ENCODE measurements at places on chromosomes 2 and 18. TPM values are rescaled to one million over a fixed set of nuclear protein-coding genes. Genes with fewer than 3 reads are reported as not detected.

DNA sequence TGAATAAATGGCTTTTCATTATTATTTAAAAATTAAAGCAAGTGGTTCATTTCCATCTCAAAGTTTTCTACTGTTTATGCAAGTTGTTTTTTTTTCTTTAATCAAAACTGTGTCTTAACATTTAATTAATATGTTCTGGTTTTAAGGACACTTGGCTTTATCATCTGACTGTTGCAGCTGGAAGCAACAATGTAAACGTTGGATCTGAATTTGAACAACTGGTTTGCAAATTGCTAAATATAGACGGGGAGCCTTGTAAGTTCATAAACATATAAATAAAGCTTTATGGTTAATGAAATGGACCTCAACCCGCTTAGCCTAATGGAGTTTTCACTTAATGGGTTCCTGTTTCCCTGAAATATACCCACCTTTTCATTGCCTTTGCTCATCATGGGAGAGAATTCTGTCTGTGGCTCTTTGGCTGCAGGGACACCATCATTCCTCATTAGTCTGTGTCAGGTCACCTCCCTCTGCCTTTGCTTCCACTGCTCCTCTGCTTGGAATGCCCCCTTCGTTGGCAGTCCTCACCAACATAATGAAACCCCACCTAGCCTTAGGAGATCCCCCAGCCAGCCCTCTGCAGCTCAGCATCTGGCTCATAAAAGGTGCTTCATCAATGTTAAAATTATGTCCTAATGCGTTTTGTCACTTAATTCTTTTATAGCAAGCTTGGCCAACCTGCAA, 44.2 kb upstream of the DYNC2LI1 start:
- H3K27ac ChIP-seq, result no peak overlapping the region
- H3K4me1 ChIP-seq, result no peaks in the 10 kb centered on the region
- H3K27me3 ChIP-seq, result no peaks in the 10 kb centered on the region

DNA sequence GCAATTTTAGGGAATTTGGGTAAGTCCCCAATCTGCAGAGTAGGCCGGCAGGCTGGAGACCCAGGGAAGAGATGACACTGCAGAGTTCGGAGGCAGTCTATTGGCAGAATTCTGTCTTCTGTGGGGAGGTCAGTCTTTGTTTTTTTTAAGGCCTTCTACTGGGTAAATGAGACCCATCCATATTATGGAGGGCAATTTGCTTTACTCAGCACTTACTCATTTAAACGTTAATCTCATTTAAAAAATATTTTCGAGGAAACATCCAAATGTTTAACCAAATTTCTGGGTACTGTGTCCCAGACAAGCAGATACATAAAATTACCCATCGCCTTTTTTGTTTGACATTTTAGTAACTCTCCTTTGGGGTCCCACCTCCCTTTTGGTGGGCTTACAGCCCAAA, 139.5 kb downstream of the IRS1 start:
- H3K27me3 ChIP-seq, result no peaks in the 10 kb centered on the region
- H3K4me1 ChIP-seq, result no peaks in the 10 kb centered on the region
- no peak for DNase-seq
- no peak overlapping the region for H3K4me3 ChIP-seq
- no peaks in the 10 kb centered on the region for H3K36me3 ChIP-seq

DNA sequence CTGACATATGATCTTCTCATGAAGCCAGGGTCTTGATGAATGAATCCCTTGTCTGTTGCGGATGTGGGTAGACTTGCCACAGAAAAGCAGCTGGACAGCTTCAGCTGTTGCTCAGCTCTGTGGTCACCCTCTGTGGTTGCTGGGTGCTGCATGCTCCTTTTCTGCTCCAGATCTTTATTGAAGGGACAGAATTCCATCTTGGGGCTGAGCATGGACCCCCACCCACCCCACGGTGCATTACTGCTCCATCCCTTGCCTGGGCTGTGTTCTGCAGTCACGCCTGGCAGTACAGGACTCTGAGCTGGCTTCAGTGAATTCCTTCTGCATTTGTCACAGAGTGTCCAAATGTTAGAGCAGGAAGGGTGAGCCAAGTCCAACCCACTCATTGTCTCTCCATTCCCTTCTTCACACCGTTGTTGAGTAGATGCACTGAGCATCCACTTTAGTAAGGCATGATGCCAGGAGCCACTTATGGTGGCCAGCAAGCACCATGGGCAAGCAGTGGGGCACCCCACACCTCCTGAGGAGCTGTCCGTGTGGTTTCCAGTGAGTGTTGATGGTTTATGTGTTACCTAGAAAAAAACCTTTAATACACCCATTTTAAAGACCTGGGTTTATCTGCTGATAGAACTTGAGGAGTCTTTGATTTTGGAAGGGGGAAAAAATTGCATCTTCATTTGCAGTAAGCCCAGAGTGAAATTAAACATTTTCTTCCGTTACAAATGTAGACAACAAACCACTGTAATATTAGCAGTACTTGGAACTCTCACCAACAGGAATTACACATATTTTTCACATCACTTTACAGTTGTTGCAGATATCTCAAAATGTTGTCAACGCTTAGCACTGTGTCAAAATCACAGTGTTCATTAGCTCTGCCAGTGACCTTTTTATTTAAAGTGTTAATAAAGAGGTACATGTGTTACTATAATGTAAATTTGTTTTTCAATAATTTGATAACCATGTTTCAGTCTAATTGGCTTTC, 14.7 kb upstream of the ITGB6 start:
- no peak overlapping the region for H3K4me3 ChIP-seq
- H3K4me1 ChIP-seq, result peaks cover 7% of the 10 kb centered on the region
- H3K27me3 ChIP-seq, result peaks cover 3% of the 10 kb centered on the region
- no peak for DNase-seq
- H3K27ac ChIP-seq, result no peak overlapping the region

DNA sequence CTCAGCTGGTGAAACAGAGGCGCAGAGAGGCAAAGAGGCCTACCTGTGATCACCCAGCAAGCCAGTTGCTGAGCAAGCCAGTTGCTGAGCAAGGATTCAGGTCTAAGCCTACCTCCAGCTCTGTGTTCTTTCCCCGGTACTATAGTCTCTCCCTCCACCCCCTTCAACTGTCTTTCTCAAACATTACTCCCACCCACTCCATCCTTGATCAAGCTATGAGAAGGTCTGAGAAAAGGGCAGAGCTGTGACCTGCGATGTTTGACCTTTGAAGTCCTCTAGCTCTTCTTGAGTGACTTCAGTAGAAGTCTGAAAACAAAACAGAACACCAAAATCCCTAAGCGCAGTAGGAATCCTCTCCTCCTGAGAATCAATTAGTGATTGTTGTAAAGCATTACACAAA, 665.2 kb upstream of the ID2 start:
- H3K4me3 ChIP-seq, result no peak overlapping the region
- H3K27me3 ChIP-seq, result no peaks in the 10 kb centered on the region
- H3K27ac ChIP-seq, result no peak overlapping the region
- no peak for DNase-seq
- no peaks in the 10 kb centered on the region for H3K36me3 ChIP-seq
- no peaks in the 10 kb centered on the region for H3K4me1 ChIP-seq

DNA sequence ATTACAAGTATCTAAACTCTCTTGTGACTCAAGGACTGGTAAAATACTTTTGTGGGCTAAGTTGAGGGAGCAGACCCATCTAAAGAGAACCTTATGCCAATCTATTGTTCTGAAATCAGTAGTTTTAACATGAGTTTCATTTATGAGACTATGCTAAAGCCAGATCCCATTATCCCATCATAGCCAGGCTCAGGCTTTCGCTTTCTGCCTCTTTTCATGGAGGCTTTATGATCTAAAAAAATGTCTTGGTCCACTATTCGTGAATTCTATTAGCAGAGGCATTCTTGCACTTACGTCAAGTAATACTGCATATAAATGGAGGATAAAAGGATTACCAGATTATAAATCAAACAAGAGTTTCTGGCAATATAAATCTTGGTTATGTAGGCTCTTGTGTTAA, 1636.9 kb upstream of the ACVR2A start:
- DNase-seq, result no peak
- no peaks in the 10 kb centered on the region for H3K36me3 ChIP-seq
- H3K27ac ChIP-seq, result no peak overlapping the region
- H3K4me1 ChIP-seq, result no peaks in the 10 kb centered on the region
- H3K4me3 ChIP-seq, result no peak overlapping the region

DNA sequence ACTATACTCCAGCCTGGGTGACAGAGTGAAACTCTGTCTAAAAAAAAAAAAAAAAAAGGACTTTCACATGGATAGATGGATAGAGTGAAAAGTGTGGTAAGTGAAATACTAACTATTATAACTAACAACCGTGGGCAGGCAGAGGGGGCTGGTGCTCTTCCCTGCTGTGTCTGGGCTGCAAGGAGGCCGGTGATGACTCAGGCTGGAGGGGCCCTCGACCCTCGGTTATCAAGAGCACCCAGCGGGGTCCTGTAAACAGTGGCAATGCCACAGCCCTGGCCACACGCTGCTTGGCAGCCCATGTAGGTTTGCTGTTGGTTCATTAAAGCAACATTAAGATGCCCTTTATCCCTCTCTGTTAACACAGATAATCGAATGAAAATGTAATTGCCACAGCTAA, 184.8 kb upstream of the RAB12 start:
- no peak for DNase-seq
- H3K27me3 ChIP-seq, result no peaks in the 10 kb centered on the region
- no peaks in the 10 kb centered on the region for H3K36me3 ChIP-seq
- no peak overlapping the region for H3K27ac ChIP-seq

DNA sequence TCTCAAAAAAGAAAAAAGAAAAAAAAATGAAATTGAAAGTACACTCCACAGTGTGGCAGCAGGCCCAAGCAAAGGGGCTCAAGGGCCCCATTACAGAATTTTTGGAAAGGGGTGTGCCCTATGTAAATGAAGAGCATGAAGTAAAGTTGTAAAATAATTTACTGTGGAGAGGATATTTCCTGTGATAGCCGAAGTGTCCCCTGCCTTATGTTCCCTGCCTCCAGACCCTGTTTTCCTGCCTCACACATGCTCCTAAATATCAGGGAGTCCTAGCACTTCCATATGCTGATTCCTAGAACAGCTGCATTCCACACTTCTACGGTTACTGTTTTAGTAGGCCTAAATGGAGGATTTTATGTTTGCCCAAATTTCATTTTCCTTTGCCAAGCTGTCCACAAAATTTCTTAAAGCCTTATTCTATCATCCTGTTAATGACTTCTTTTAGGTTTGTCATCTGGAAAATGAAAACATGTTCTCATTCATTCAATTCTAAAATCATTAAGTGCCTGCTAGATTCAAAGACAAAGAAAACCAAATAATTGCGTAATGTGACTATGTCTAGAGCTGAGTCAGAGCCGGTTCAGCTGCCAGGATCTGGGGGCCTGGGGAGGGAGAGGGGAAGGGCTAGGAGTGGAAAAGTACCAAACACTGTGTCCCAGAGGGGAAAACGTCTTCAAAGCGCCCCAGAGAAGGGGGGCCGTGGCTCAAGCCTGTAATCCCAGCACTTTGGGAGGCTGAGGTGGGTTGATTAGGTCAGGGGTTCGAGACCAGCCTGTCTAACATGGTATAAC, 25.9 kb upstream of the IMPA2 start:
- no peaks in the 10 kb centered on the region for H3K4me1 ChIP-seq
- no peaks in the 10 kb centered on the region for H3K27me3 ChIP-seq
- H3K4me3 ChIP-seq, result no peak overlapping the region
- no peak for DNase-seq
- H3K27ac ChIP-seq, result no peak overlapping the region

DNA sequence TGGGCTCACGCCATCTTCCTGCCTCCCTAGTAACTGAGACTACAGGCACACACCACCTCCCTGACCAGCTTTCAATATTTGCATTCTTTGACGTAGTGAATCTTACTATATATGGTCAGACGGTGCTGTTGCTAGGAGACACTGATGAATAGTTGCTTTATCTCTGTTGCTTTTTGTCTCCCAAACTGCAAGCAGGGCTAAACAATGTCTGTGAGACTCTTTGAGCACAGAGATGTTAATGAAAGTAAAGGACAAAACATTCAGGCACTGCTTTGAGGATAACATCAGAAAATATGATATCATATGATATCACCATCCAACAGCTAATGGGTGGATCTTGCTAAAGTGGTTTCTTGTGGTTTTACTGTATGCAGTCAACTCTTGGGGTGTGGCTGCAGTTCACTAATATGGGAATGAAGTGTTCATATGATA, 43.0 kb downstream of the EMILIN2 start:
- no peak for DNase-seq
- no peak overlapping the region for H3K4me3 ChIP-seq
- no peaks in the 10 kb centered on the region for H3K36me3 ChIP-seq

GRCh38 chr2:176156301-176156806, 753 bp upstream of the HOXD3 start:
- H3K36me3 ChIP-seq, result no peaks in the 10 kb centered on the region
- H3K4me3 ChIP-seq, result no peak overlapping the region
- no peaks in the 10 kb centered on the region for H3K4me1 ChIP-seq
- peaks cover 35% of the 10 kb centered on the region for H3K27me3 ChIP-seq
- no peak overlapping the region for H3K27ac ChIP-seq

DNA sequence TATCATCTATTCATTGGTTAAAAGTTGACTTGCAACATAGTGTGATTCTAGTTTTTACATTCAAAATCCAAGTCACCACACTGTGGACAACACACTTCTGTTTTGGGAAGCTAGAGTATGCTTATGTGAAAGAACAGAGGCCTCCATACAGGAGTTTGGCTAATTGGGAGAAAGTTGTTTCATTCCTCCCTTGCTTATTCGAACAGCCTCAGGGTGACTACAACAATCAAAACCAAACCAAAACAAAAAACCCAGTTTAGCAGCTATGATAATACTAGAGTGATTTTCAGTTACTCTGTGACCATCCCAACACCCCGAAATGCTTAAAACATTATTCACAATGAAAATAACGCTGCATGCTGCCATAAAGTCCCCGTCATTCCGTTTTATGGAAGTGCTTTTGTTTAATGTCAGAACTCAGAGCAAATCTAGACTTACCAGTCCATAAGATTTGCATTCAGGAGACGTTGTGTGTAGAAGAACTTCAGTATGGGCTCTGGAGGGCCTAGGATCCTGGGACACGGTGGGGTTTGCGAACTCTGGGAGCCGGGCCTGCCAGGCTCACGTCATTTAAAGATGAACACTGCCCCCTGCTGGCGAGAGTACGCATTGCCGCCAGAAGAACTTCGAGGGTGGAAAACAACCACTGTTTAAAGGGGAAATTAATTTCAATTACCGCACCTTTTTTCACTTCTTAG, 111.4 kb downstream of the FTCDNL1 start:
- no peaks in the 10 kb centered on the region for H3K36me3 ChIP-seq
- H3K27me3 ChIP-seq, result no peaks in the 10 kb centered on the region
- DNase-seq, result no peak
- H3K27ac ChIP-seq, result no peak overlapping the region
- H3K4me1 ChIP-seq, result no peaks in the 10 kb centered on the region

GRCh38 chr2:136305517-136306192, 187.7 kb upstream of the CXCR4 start:
- H3K4me1 ChIP-seq, result peaks cover 6% of the 10 kb centered on the region
- no peak overlapping the region for H3K4me3 ChIP-seq
- H3K27me3 ChIP-seq, result peaks cover 5% of the 10 kb centered on the region

GRCh38 chr18:35581898-35582641, 530 bp downstream of the GALNT1 start:
- DNase-seq, result no peak
- H3K36me3 ChIP-seq, result no peaks in the 10 kb centered on the region
- peak overlapping the region; percentile 50 for H3K27ac ChIP-seq
- no peaks in the 10 kb centered on the region for H3K27me3 ChIP-seq
- H3K4me1 ChIP-seq, result peaks cover 14% of the 10 kb centered on the region

Gene ZEB2
- 0.14 TPM for polyA plus RNA-seq

Gene CHPF
- polyA plus RNA-seq, result 13.3 TPM

Gene DSG2
- polyA plus RNA-seq, result 27.4 TPM

Gene AKAIN1
- not detected for polyA plus RNA-seq

Gene SERPINB5
- not detected for polyA plus RNA-seq

Gene GRHL1
- polyA plus RNA-seq, result 0.25 TPM

Gene UNC50
- polyA plus RNA-seq, result 75.9 TPM

Gene ZNF804A
- polyA plus RNA-seq, result 1.0 TPM

Measured in GM12878 (cell line).